ENCODE measurements at places on chromosomes 1 and 21.

DNA sequence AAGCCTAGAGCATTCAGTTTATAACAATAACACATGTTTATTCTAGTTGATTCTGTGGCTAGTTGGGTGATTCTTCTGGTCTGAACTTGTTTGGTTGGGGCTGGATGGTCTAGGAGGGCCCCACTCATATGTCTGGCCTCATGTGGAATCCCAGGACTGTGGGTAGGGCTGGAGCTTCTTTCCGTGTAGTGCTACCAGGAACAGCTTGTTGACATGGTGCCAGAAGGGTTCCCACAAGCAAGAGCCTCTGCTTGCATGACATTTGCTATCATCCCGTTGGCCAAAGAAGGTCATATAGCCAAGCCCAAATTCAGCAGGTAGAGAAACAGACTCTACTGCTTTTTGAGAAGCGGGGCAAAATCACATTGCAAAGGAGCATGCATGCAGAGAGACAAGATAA, 67.6 kb upstream of the PPP2R5A start:
- no peak for DNase-seq

- DNase-seq = no peak
Observed at GRCh38 chr1:7743346-7743745, 27.8 kb upstream of the VAMP3 start.

DNA sequence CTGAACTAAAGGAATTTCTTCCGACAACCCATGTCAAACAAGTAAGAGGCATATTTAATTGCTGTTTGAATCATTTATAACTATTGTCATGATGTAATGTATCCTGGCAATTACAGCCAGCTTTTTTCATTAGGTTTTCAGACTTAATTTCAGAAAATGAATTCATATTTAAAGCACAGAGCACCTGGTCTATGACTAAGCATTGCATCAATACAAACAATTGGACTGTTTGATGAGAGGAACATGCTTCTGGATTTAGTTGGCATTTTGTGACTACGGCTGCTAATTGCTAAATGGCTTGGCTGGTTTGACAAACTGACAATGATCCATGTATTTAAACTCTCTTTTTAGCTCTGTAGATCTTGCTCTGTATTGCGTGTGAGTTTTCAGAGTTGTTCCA, 853.4 kb downstream of the NCAM2 start:
- DNase-seq = no peak

- no peak for DNase-seq
Observed at GRCh38 chr1:114215436-114215835, 61.8 kb upstream of the SYT6 start.

DNA sequence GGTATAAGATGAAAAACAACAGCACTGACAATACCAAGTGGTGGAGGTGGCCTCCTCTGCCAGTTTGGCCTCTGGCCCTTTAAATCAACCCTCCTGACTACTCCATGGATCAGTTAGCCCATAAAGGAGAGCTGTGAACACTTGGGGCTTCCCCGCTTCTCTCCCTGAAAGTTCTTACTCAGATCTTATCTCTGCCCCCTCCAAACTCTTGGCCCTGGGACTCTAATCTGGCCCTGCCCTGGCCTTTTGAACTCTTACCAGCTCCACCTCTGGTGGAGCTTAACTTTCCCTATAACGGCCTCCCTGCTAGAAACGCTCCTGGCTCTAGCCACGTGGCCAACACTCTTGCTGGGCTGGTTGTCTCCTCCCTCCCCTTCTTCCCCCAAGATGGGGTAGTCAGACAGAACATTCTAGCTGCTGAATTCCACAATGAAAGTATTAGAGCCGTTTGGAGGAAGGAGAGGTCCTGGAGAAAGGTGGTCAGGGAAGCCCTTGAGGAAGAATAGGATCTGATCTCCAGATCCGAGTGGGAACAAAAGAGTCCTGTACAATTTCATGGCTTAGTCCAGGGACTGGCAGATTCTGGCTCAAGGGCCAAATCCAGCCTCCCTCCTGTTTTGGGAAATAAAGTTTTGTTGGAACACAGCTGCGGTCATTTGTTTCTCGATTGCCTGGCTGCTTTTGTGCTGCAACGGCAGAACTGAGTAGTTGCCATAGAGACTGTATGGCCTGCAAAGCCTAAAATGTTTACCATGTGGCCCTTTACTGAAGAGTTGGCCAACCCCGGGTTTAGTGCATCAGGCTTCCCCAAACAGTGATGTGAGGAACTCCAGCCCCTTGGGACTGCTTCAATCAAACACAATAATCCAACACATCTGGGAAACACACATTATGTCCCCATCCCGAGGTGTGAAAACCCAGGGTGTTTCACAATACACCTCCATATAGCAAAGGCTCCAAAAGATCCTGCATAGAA, 9.5 kb upstream of the PIGR start:
- no peak for DNase-seq

- DNase-seq = peak; percentile 76
Observed at GRCh38 chr1:15139654-15140350, 13.7 kb upstream of the TMEM51 start.

All from cerebellar nuclear complex (tissue), 1 donor.